ENCODE measurements at places on chromosomes 2 and 18.
A peak's percentile ranks its signal among the peaks of the same experiment; 100 is the strongest.

DNA sequence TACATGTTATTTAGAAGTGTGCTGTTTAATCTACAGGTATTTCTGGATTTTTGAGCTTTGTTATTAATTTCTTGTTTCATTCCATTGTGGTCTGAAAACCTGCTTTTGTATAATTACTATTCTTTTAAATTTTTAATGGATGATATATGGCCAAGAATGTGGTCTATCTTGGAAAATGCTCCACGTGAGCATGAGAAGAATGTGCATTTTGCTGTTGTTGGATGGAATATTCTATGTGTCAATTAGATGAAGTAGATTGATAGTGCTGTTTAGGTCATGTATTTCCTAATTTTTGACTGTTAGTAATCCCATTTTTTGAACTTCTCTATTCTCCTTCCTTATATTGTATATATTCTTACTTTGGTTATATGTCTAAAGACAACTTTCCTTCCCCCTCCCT is 19.9 kb upstream of the TTN start:
- DNase-seq: no peak

- DNase-seq: no peak
These were observed 857.4 kb upstream of the CDH2 start for GRCh38 chr18:29034113-29034856.

DNA sequence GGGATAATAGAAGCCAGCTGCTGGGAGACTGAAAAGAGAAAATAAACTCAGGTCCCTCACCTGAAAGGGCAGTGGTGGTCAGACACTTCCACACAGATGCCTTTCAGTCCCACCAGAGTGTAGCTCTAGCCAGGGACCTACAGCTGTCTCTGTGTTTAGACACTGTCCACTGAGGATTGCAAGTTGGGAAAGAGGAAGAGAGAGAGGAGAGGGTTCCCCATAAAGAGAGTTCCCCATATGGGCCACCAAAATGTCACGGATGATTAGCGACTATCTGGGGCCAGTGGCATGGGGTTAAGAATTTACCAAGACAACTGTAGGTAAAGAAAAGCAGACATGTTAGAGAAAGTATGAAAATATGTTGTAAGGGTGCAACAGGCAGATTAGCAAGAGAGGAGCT is 36.7 kb upstream of the SKA1 start:
- DNase-seq: no peak

GRCh38 chr2:130391872-130392670 is 36.2 kb downstream of the PTPN18 start:
- DNase-seq: no peak

- no peak for DNase-seq
These were observed 158.5 kb upstream of the NOSTRIN start for GRCh38 chr2:168643979-168644378.

- no peak for DNase-seq
These were observed 250.4 kb upstream of the TANK start for GRCh38 chr2:160909781-160910242.

DNA sequence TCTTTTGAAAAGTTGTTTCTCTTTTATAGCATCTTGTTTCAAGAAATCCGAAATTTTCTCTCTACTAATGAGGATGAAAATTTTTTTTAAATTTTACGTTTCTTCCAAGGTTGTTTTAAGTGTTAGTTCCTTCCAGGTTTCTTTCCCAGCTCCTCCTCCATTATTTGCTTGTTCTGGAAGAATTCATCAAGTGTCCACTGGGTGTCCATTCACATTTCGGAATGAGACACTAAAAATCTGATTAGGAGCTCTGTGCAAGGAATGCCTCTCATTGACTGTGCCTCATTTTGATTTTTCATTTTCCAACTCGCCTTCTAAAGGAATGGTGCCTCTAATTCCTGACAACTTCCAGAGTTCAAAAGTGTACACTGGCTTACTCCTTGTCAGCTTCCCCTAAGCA is 6.1 kb downstream of the SP100 start:
- DNase-seq: no peak

DNA sequence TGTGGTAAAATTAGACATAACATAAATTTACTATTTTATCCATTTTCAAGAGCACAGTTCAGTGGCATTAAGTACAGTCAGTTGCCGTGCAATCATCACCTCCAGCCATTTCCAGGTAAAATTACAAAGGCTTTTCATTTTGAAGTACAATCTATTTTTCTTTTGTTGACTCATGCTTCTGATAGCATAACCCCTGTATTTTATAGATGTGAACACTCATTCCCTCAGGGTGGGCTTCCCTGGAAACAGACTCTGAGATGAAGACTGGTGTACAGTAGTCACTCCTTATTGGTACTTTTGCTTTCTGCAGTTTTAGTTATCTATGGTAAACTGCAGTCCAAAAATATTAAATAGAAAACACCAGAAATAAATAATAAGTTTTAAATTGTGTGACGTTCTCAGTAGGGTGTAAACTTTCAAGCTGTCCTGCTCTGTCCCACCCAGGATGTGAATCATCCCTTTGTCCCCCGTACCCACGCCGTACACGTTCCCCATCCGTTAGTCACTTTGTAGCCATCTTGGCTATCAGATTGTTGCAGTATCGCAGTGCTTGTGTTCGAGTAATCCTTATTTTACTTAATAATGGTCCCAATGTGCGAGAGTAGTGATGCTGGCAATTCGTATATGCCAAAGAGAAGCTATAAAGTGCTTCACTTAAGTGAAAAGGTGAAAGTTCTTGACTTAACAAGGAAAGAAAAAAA is 41.1 kb upstream of the NAB1 start:
- peak; percentile 93 for DNase-seq

DNA sequence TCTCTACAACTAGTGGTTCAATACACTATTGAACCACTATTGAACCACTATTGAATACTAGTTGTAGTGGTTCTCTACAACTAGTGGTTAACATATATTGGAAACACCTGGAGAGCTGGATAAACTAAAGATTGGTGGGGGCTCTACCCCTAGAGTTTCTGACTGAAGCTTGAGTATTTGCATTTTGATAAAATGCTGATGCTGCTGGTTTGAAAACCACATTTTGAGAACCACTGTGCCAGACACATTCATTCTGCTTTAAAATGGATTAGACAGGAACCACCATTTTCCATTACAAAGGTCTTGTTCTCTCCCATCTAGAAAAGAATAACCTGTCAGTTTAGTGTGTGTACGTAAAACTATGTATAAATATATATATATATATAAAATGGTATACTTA is 133.3 kb downstream of the TMEM247 start:
- DNase-seq: no peak

DNA sequence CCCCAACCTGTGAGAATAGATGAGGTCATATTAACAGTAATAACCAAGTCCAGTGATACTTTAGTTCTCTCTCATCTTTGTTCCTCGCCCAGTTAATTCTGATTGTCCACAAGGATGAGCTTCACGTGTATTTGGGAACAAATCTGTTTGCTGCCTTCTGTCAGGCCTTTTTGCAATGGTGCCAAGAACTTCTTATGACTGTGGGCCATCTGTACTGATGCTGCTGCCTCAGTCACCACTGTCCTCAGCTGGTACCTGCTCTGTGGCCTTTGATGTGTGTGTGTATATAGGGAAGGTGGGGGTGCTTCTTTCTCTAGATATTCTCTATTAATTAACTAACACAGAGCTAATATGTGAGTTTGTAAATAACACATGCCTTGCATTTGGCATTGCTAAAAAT is 392.9 kb downstream of the TGIF1 start:
- DNase-seq: no peak

DNA sequence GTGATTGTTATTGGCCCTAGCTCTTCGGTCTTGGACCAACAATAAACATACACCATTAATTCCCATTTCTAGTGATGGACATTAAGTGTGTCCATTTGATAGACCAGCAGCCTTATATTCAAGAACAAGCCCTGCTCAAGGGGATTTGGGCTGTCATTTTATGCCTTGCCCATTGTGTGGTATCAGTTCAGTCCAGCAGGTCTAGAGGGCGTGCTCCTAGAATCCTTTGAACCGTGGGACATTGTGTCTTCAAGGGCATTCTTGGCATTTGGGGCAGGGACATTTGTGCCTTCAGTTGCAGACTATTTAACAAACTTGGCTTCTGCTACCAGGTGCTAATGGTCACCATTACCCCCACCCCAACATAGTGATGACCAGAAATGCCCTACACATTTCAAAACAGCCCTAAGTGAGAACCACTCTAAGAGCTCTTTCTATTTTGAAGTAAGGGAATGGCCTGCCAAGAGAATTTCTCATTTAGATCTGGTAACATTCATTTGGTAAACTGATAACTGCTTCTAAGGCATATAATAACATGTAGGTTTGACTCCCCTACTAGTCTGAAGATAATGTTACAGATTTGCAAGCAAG is 284.7 kb downstream of the ALPK2 start:
- no peak for DNase-seq

Measured in NCI-H460 (cell line).